ENCODE measurements at places on chromosomes 13 and 19.

DNA sequence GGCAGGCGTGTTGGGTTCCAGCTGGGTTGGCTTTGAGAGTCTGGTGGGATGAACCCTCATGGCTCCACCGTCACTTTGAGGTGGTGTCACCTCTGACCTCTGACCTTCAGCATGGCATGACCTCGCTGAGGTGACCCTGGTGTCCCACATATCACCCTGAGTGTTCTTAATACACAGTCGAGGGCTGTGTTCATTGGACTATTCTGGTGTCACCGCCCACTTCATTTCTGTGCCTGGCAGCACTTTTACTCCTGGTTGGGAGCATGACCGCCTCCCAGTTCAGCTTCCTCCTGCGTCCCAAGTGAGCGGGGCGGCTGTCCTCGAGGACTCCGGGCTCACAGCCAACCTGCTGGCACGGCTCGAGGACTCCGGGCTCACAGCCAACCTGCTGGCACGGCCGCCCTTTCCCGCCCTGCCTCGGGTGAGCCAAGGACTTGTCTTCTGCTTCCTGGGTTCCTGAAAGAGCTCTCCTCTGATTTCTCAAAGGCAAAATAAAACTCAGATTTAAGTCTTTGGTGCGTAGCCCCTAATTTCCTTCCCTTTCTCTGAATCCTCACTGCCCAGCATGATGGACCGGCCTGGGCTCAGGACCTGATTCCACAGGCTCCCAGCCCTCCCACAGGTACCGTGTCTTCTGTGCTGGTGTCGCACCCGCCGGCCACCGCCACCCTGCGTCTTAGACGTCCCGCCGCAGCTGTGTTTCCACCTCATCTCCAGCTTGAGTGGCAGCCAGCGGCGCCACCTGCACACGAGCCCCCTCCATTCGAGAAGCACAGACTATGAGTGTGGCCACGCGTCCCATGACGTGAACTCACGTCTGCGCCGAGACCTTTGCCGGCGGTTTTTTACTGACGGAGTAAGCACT, 10.4 kb downstream of the ATP4B start:
- DNase-seq: no peak

DNA sequence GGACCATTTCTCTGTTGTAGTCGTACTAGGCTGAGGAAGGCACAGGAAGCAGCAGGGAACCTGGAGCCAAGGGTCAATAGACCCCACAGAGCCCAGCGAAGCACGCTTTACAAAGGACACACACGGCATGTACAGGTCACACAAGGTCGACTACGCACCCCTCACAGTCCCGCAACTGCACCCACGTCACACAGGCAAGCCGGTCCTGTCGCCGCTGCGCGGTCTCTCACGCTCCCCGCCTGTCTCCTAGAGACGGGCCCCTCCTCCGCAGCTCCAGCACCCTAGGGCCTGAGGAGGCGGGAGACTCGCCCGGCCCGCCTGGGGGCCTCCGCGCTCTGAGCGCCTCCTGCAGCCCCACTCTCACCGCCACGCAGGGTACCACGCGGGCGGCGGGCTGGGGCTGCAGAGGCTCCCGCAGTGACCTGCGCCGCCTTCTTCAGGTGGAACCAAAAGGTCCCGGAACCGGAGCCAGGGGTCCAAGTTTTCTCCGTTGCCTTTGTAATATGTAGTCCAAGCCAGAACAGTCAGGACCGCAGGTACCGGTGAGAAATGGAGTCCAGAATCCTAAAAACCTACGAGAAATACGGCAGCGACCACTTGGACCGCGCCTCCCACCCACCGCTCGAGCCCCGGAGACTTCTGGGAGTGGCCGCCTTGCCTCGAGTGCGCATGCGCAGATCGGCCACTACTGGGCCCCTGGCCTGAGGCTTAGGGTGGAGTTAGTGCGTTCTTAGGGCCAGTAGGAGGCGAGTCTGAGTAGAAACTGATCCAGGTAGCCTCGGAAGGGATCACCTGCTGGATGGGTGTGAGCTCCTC, at the start of gene ZNF607:
Gene ZNF607 (minus strand): TSS at position 651 of the 816 bp plus-strand sequence. CDS start 8,143 bp downstream, outside the sequence.
- DNase-seq: peak; percentile 72

DNA sequence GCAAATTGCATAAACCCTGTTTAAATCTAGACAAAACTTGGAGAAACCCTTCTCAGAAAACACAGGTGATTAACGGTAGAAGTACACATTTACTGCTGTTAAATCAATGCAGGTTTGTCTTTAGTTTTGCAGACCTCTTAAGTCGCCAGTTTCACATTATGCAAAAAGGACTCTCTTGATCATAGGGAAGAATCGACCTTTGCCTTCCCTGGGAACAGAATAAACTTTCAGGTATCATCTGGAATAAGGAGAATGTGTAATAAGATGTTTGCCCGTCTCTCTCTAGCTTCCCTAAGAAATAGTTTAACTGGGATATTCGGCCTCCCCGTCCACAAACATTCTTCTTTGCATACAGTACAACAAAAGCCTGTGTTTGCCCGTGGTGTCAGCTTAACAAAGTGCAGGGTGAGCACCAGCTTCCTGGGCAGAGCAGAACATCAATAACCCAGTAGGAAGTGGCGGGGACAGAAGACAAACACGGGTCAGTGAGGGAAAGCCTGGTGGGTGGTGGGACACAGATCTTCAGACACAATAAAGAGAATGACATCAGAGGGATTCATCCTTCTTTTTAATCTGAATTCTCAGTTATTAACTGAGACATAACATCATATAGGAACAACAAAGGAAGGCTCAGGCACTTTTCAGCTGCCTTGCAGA, 1077.7 kb upstream of the SLC10A2 start:
- DNase-seq: no peak

DNA sequence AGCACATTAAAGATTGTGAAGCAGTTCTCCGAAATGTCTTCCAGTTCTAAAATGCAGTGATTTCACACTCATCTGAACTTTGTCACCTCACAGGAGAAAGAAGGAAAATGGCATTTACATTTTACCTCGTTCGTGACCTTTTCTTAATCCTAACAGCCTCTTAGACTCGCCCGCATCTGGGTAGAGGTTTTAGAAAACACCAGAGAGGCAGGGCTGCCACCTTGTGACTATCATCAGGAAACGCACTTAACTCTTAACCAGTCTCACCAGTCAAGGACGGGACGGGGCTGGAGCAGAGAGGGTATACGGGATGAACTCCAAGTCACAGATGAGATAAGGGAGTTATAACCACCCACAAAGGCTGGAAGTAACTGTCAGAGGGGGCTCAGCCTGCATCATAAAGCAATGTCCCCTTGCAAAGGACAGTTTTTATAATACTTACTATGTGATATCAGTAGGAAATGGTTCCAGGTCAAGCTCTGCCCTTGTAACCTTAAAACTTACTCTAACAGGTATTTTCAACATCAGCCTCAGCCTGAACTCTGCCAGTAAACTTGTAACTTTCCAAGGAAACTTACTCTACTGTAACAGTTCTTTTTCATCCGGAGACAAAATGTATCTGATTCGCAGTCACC, 8.6 kb upstream of the CEACAM6 start:
- DNase-seq: no peak

- DNase-seq: no peak
These were observed 2.9 kb downstream of the ABCC4 start for GRCh38 chr13:95298169-95298965.

- DNase-seq: no peak
These were observed 9.9 kb downstream of the POLD1 start for GRCh38 chr19:50394017-50394416.

- DNase-seq: no peak
These were observed 18.7 kb upstream of the ZNF888 start for GRCh38 chr19:52941941-52942385.

DNA sequence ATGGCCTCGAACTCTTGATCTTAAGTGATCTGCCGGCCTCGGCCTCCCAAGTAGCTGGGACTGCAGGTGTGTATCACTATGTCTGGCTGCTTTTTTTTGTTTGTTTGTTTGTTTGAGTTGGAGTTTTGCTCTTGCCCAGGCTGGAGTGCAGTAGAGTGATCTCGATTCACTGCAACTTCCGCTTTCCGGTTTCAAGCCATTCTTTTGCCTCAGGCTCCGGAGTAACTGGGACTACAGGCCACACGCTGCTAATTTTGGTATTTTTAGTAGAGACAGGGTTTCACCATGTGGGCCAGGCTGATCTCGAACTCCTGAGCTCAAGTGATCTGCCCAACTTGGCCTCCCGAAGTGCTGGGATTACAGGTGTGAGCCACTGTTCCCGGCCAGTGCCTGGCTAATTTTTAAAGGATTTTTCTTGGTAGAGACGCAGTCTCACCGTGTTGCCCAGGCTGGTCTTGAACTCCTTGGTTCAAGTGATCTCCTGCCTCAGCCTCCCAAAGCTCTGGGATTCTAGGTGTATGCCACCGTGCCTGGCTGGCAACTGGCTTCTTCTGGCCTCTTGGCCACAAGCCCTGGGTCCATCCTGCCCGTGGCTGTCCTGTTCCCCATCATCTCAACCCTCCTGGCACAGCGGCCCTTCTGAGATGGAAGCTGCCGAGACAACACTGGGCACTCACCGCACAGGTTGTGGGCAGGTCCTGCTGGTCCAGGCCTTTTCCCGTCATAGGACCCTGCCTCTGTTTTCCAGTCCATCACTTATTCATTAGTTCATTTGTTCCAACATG, 11.5 kb downstream of the TECR start:
- DNase-seq: no peak

DNA sequence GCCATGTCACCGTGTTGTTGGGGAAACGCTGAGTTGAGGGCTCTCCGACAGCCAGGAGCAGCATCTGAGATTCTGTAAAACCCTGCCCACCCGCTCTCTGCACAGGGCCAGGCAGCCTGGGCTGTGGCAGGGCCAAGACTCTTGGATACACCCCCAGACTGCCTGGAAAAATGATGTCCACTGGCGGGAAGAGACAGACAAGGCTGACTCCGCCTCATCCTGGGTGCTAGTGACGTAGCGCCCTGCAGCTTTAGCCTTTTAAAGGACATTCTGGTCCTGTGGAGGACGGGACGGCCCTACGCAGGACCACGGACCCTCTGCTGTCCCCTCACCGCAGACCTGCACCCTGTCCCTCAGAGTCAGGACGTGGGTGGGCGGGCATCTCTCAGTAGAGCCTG, 20.7 kb upstream of the LILRA2 start:
- DNase-seq: no peak

DNA sequence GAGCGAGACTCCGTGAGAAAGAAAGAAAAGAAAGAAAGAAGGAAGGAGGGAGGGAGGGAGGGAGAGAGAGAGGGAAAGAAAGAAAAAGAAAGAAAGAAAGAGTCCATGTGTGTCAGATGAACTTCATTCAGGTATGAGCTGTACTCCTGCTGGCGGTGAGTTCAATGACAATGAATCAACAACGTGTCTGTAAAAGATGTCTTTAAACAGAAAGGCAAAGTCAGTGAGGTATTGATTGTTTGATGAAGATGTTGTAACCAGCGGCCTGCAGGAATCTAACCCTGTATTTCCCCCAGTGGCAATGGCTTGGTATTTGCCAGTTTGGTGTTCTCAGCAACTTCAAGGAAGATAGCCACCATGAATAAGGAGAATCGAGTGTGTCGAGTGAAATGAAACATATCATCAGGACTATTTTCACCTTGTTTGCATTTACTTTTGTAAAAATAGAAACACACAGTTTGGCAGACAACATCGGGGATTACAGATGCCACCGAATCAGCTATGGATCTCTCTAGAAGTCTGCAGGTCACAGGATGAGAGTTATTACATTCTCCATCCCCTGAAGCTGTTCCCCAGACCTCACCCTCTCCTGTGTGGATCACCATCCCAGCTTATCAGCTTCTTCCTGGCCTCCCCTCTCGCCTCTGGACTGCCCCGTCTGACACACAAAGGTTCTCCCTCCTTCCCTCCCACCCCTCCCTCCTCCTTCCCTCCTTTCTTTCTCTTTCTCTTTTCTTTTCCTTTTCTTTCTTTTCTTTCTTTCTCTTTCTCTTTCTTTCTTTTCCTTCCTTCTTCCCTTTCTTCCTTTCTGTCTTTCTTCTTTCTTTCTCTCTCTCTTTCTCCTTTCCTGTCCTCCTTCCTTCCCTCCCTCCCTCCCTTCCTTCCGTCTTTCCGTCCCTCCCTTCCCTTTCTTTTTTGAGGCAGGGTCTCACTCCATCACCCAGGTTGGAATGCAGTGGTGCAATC, 8.2 kb upstream of the SBK3 start:
- no peak for DNase-seq

DNA sequence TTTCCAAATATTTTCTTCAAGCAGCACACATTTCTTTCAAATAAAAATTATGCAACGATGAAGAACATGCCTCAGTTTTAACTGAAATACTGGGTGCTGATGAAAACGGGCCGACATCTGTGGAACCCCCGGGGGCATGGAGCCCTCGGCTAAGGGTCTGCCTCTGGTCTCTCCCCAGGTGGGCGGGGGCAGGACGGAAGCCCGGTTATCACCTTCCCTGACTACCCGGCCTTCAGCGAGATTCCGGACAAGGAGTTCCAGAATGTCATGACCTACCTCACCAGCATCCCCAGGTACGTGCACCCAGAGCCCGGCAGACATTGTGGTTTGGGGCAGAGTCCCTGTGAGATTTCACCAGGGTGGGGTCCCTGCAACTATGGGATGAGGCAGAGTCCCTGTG, 55.5 kb downstream of the MCF2L start:
- DNase-seq: no peak

DNA sequence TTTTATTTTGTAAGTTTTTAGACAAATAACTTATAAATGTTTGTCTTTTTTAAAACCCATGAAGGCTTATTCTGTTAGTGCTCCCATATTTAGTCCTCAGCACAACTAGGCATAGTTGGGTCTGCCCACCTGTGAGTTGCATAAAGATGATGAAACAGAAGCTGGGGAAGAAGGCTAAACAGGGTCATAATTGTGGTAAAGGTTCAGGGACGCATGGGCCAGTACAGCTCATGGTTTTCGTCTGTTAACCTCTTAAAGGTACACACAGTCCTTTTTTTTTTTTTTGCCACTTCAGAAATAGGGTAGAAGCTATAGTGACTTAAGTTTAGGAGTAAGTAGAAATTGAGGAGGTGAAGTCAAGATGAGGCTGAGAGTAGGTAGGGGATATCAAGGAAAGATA, 58.3 kb downstream of the TM9SF2 start:
- no peak for DNase-seq
